ENCODE measurements at places on chromosomes 5 and 9.

DNA sequence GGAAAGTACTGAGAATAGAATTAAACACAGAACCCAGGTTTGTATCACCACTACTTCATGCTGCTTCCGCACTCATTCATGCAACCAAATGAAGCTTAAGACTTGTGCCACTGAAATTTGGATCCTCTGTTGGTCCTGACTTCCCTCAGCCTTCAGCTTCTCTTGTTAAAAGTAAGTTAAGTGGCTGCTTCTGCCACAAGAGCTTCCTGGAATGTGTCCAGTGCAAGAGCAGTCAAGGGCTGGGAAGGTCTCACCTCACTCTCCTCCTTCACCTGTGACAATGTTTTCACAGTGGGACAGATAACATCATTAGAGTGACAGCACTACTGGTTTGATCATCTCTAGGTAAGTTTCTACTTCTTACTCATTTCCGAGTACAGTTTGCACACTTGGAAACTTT is 7.9 kb downstream of the SNCAIP start:
- no peak for DNase-seq

- no peak for DNase-seq
Observed at GRCh38 chr9:14057368-14058324, 256.3 kb downstream of the NFIB start.

DNA sequence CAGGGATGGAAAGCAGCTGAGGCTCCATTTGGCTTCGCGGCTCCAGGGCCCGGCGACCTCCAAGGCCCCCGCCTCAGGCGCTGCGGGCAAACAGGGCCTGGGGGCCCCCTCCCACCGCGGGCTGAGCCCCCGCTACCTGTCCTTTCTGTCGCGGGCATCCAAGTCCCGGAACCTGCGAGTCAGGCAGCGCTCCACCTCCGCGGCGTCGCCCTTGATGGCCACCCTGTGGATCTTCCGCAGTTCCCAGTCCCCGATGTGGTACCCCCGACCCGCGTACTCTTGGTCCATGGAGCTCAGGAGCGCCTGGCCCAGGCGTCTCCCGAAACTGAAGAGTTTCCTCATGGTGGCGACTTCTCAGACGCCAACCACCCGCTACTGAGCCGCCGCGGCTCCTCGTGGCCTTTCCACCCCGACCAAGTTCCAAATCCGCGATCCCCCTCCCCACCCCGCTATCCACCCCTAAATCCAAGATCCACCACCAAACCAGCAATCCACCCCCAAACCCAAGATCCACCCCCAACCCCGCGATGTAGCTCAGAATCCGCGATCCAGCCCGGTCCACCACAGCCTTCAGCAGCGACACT is 86.5 kb upstream of the CCDC180 start:
- DNase-seq, result no peak

GRCh38 chr9:24044576-24044975 is 218.5 kb upstream of the ELAVL2 start:
- no peak for DNase-seq

DNA sequence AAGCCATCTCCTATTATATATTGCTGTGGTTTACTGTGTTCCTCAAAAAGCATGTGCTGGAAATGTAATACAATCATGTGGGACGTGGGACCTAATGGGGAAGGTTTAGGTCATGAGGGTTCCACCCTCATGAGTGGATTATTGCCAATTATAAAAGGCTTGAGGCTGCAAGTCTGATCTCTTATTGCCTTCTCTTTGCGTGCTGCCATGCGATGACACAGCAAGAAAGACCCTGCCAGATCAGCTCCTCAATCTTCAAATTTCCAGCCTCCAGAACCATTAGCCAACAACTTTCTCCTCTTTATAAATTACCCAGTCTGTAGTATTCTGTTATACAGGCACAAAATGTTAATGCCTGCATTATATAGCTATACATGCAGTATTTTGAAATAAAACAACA is 45.4 kb downstream of the MARCHF11 start:
- no peak for DNase-seq

GRCh38 chr5:141439411-141440141 is 9.3 kb downstream of the PCDHGA12 start:
- DNase-seq, result no peak

DNA sequence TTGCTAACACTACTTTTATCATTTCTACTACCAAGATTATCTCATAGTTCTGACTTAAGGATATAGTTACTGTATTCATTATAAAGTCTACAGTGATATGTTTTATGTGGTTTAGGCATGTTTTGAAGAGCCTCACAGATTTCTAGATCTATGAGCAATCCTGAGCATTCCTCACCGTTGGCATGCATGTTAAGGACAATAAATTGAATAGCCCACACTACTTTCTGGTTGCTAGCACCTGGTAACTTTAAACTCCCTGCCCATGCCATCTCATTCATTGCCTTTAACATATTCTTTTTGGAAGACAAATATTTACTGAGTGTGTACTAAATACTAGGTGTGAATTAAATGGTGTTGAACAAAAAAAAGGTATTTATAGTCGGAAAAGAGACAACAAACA is 868.1 kb upstream of the CDH9 start:
- DNase-seq, result no peak

DNA sequence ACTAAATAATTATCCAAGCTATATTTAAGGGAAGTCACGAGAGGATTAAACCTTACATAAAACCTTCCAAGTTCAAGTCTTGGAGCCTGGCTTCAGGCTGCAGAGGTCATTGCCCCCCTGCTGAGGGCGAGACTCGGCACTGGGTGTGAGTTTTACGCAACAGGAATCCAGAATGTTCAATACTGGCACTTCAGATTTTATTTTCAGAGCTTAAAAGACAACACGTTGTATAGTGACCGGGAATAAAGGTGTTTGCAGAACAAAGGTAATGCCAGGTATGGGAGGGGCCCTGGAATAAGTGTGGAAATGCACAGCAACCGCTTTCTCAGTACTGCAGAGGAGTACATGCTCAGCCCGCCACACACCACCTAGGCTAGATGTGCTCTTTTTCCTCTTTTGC is 207.0 kb downstream of the GAPVD1 start:
- no peak for DNase-seq

- DNase-seq, result no peak
Observed at GRCh38 chr5:31941151-31941755, 232.9 kb downstream of the GOLPH3 start.

DNA sequence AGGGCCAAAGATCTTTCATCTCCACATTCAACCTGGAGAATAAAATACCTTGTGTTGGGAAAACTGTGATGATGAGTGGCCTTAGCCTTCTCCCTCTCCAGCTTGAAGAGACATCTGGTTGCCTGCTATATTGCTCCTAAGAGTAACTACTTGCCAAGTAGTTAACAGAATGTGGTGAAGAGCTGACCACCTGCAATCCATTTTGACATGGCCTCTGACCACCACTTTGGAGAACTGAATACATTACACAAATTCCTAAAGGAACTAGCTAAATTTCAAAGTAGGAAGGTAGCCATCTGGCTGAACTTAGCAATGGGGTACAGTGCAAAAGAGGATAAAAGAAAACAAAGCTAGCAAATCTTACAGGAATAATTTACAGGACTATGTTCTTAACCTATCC is 7.2 kb downstream of the TBCA start:
- no peak for DNase-seq

- DNase-seq, result no peak
Observed at GRCh38 chr9:89553451-89554010, 51.3 kb upstream of the GADD45G start.

DNA sequence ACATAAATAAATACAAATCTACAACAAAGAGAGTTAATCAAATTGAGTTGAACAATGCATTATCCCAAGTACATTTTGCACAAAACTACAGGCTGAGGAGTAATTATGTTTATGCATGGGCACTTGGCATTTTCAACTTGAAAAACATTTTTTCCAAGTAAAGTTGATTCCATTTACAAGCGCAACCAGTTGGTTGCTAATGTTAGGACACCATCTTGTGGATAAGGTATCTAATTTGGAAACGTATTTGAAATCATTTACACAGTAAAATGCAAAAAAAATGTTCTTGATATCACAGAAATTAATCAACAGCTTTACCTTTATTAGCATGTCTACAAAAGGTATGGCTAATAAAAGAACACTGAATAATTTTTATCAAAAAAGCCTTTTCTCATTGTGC is 18.8 kb downstream of the FTMT start:
- no peak for DNase-seq

DNA sequence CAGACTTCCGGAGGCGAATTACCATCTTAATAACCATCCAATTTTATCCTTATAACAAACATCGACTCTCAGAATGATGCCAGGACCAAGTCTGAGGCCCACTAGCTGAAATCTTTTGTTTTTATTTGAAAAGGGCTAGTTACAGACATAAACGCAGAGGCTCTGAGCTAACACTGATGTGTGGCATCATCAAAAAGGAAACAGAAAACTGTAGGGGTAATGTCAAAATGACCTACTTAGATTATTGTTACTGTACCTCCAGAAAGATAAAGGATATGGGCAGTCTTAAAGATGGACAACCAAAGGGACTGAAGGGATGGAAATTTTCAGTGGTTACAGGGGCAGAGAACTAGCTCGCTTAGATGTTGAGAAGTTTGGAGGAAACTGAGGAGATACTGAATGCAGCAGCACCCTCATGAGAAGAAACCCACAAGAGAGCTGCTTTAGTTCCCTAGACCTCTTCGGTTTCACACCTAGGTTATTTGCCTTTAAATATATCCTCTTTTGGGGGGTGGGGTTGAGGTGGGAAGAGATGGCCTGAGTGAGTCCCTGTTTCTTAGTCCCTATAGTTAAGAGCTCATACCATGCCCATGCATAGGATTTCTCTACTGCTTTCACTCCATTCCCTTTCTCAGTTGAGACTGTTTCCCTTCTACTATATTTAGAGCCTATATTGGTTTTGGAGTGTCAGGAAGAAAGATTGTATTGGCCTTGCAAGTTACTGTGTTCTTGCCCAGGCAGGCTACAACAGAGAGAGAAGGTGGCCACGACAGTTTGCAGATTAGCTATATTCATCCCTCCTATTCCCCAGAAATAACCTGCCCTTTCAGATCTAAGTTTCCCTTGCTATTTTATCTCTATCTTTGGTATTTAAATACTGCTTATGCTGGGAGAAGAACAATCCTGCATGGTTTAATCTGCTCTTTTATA is 320.4 kb upstream of the EFNA5 start:
- DNase-seq, result no peak

GRCh38 chr9:136051837-136052471 is 43.1 kb downstream of the NACC2 start:
- DNase-seq, result peak; percentile 78

GRCh38 chr5:109740966-109741365 is 51.2 kb downstream of the MAN2A1 start:
- DNase-seq, result no peak

- DNase-seq, result peak; percentile 43
Observed at GRCh38 chr9:78130004-78130403, 98.4 kb upstream of the GNAQ start.

DNA sequence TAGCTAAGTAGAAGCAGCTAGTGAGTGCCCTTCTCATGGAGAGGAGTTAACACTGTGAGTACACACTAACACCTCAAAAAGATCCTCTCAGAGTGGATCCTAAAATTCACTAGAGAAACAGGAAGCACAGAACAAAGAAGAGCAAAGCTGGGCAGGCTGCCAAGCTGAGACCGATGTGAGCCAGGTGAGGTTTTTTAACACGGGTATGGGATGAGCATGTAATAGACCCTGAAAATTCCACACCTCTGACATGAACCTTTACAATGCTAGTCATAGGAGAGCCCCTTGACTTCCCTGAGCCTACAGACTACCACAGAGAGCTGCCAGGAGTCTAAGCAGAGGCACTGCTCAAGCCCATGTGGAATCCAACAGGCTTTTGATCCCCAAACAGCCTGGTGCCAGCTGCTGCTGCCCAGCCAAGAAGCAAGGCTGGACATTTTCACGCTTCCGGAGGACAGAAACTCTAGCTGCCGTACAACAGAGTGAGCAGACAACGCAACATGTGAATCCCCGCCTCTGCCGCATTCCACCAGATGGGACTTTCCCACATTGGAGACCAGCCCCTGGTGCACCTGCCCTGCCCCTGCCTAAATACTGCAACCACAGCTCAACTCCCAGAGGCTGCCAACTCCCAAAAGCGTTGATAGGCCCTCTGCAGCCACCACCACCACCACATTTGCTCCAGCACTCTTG is 280.8 kb downstream of the CDH10 start:
- no peak for DNase-seq

DNA sequence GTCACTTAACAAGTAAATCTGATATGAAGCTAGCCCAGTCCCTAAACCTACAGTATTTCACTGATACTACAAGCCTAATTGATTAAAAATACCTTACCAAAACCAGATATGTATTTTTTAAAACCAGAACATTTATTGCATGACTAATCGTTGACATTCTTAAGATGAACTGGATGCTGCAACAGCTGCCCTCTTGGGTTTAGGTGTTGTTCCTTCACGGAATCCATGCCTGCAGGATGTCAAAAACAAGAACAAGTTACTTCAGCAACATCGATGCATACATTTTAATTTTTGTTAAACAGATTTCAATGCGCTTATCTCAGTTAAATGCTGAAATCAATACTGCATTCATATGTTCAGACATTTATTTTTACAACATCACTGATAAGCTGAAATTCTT is 2.7 kb downstream of the RPL37 start:
- no peak for DNase-seq

DNA sequence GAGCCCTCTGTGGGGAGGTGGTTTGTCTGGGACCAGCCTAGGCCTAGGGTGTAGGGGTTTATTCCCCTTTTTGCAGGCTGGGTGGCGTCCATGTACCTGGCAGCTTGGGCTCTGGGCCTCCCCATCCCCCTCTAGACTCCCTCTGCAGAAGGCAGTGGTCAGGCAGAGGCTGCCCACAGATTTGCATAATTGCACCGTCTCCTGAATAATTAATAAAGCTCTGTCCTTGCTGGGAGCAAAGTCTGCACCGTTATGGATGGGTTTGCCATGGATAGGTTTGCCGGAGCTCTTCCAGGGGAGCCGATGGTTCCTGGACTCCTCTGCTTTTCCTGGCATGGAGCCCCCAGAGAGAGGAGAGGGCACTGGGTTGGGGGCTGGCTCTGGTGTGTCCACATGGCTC is 60.4 kb downstream of the DAB2IP start:
- no peak for DNase-seq

DNA sequence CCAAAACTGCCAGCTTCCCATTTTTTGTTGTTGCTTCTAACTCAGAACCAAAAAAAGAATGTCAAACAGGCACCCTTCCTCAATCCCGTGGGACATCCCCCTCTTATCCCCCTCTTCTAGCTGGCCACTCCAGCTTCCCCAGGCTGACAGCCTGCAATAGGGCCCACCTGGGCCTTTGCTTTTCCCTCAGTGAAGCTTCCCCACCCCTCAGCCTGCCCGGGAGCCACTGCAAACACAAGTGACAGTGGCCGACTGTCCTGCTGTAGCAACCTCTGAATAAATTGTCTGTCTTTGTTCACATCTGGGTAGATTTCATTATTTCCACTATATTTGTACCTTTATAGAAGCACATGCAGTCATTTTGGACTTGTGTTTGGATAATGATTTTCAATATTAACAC is 245.3 kb downstream of the GADD45G start:
- DNase-seq, result no peak

- DNase-seq, result no peak
Observed at GRCh38 chr5:98564836-98565235, 208.6 kb upstream of the RGMB start.

DNA sequence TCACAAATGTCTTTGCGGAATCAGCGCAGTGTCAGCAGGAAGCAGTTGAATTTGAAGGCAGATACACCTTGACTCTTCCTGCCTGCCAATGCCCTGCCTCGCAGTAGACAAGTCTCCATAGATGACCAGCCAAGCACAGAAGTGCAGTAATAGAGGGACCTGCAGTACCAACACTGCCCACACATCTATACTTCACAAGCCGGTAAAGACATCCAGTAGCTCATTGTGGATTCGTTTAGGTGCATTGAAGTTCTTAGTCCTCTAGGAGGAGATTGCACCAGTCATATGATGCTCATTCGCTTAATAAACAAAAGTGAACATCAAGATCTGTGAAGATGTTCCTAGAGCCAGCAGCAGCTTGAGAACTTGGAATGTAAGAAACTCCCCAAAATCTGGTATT is 7.1 kb upstream of the IFNA2 start:
- DNase-seq, result no peak

All from tibial artery (tissue), 4 donors.